Heart right ventricle (tissue), 16 donors: ENCODE measurements at places on chromosomes 3 and 15. TPM values are rescaled to one million over a fixed set of nuclear protein-coding genes. Genes with fewer than 3 reads are reported as not detected.
A peak's percentile ranks its signal among the peaks of the same experiment; 100 is the strongest.

GRCh38 chr3:13546667-13547171, 2.2 kb upstream of the FBLN2 start:
- peak; percentile 57 for DNase-seq

- no peak for DNase-seq
Measured at GRCh38 chr3:126125781-126126251, 41.9 kb upstream of the SLC41A3 start.

DNA sequence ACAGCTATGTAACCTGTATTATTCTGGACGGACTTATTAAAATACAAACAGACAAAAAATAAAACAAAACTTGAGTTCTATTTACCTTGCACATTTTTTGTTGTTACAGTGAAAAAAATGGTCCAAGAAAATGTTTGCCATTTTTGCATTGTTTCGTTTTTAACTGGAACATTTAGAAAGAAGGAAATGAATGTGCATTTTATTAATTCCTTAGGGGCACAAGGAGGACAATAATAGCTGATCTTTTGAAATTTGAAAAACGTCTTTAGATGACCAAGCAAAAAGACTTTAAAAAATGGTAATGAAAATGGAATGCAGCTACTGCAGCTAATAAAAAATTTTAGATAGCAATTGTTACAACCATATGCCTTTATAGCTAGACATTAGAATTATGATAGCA, 17.1 kb downstream of the LMOD3 start:
- DNase-seq, result no peak

DNA sequence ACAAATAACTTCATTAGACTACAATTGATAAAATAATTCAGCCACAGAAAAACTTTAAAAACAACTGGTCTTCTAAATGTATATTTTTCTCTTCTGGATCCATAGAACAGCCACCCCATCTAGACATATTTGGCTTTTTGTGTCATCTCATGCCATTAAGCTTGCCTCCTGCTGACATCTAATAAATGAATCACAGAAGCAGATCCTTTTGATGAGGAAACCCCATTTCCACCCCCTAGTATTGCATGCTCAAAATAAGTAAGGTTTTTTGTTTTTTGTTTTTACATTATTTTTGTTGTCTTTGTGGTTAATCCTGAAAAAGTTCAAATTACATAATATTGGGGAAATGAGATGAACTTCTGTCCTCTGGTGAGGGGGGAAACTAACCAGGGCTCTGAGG, 94.8 kb downstream of the DUT start:
- DNase-seq, result no peak

DNA sequence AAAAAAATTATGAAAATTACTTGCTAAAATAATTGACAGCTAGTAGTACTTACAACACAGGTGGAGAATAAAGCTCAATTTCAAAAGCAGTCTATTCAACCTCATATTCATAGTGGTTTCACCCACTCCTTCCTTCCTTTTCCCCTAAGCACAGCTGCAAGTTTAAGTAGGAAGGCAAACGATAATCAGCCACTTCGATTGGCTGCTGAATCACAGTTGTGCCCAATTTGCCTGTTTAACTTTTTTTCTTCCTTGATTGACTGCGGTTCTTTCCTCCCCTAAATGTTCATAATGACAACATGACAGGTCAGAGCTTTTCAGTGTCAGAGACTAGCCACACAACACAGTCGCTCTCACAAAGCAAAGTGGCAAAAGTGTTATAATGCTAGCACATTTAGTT, 468.0 kb upstream of the GBE1 start:
- no peak for DNase-seq

DNA sequence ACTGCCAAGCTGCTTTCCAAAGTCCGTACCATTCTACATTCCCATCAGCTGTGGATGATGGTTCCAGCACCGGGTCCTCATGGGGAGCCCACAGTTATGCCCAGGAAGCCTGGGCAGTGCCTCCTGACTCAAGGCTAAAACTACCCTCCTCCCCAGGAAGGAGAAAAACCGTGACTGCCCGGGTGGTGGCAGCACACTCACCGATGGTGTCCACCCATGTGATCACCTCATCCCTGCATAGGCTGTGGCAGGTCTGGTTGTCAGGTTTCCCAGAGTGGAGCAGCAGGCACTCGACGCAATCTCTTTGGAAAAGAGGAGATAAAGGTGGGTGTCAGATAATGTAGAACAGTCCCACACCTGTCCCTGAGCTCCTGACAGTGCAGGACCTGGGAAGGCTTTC, 38.6 kb downstream of the UMPS start:
- DNase-seq, result no peak

DNA sequence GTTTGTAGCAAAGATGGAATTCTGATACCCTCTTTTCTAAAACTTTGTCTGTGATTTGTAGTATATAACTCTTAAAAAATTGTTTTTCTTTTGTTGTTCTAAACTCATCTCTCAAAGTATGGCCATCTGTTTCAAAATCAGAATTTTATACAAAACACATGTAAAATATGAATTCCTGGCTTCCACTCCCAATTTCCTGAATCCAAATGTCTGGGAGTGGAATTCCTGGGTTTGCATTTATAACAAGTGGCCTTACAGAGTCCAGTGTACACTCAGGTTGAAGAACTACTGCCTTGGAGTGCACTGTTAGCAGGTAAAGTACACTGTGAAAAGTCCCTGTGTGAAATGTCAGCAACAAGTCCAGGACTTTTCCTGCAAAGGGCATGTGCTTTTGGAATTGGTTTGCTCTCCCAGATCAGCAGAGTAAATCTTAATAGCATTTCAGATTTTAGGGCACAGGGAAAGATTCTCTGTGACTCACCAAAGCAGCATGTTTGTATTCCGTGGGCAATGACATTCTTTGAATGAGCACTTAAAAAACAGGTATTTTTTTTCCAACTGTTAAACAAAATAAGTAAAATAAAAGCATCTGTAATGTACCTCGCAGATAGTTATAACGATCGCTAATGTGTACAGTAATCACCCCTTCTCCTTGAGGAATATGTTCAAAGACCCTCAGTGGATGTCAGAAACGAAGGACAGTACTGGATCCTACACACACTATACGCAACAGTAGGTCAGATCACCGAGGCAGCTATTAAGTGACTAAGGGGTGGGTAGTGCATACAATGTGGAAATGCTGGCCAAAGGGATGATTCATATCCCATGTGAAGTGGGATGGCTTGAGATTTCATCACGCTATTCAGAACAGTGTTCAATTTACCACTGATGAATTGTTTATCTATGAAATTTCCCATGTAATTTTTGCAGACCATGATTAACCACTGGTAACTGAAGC, 2.0 kb upstream of the CLDN16 start:
- no peak for DNase-seq

Gene DNAH12
- polyA plus RNA-seq, result 0.44 TPM

Gene RUBCN
- polyA plus RNA-seq, result 9.7 TPM

Gene LSMEM2
- polyA plus RNA-seq, result 1.9 TPM

Gene CD200R1L
- polyA plus RNA-seq, result not detected
